Posterior vena cava (tissue), 2 donors: ENCODE measurements at places on chromosomes 7 and 10. TPM values are rescaled to one million over a fixed set of nuclear protein-coding genes. Genes with fewer than 3 reads are reported as not detected.
A peak's percentile ranks its signal among the peaks of the same experiment; 100 is the strongest.

DNA sequence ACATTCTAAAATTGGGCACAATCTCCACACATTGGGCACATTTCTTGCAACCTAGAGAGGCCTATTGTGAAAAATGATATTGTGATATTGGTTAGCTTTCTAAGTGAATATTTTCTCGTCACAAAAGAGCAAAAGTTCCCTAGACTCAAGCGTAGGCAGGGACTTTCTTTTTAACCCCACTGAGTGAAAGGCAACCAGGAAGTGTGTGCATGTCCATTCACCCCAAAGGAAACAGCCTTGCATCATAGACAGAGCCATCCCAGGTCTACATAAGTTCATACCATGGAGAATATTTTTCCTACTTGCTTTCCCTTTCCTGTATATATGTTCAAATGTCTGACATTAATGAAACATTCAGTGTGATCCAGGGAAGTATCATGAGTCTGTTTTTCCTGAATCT, 84.2 kb upstream of the AGBL3 start:
- no peak for DNase-seq

GRCh38 chr7:93910076-93910994, 4.0 kb downstream of the GNGT1 start:
- peak; percentile 74 for DNase-seq

DNA sequence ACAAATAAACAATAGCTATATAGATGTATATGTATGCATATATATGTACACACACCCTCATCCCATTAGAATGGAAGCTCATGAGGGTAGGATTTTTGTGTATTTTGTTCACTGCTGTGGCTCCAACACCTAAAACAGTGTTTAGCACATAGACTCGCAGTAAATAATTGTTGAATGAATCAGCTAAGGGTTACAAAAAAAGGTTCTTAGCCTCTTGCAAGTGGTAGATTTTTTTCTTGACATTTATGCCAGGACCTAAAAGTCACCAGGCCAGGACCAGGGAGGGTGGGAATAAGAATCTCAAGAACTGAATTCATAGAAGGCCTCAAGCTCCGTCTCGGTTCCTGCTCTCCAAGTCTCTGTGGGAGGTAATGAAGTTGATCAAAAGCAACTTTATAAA, 82.5 kb upstream of the CAPZA2 start:
- no peak for DNase-seq

- no peak for DNase-seq
These were observed 28.3 kb upstream of the SVOPL start for GRCh38 chr7:138729444-138729843.

- no peak for DNase-seq
These were observed 1.4 kb upstream of the SLC25A28 start for GRCh38 chr10:99621454-99622251.

GRCh38 chr7:141763797-141764196, at the start of gene TAS2R3:
Gene TAS2R3 (plus strand): TSS chr7:141764097. CDS start chr7:141764159, 62 bp downstream.
- DNase-seq: no peak

DNA sequence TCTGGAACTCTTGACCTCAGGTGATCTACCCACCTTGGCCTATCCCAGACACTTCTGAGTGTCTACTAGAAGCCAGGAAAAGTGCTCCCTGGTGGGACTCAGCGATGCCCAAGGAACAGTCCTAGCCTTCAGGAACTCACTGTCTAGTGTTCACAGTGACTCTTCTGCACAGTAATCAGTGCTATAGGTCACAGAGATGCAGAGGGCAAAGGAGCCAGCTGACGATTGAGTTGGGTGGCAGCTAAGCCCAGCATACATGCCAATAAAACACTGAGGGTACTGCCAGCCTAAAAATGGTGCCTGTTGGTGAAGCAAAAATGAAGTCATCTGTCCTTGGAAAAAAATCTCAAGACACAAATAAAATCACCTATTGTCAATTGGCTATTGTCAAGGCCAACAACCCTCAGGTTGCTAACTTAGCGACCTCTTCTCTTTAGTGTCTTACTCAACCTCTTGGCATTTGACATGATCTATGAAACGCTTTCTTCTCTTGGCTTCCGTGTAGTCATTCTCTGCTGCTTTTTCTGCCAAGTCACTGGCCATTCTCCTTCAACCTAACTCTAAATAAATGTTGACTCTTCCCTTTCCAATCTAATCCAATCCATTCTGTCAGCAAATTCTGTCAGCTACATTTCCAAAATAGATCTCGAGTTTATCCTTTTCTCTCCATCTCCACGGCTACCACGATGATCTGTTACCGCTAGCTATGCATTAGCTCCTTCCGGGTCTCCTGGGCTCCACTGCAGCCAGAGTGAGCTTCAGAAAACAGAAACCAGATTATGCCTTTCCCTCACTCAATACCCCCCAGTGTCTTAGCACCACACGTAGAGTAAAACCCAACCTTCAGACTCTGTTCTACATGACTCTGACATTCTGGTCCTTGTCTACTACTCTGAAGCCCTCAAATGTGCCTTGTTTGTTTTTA, 99.2 kb downstream of the ATXN7L1 start:
- DNase-seq: no peak

DNA sequence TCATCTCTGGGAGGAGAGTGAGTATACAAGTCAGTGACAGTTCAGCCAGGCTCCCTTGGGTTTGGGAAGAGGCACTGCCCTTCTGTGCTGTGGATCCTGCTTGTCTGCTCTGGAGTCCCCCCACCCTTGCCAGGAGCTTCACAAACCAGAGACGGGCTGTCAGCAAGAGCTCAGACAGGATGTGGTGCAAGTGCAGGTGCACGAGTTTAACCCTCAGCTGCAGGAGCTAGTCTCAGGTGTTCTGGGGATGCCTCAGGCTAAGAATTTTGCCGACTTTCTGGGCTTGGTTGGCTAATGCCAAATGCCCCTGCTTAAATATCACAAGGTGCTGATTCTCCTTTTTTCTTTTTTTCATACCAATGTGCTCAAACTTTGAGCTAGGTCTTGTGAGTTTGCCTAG, 22.3 kb downstream of the ZNF783 start:
- peak; percentile 72 for DNase-seq

DNA sequence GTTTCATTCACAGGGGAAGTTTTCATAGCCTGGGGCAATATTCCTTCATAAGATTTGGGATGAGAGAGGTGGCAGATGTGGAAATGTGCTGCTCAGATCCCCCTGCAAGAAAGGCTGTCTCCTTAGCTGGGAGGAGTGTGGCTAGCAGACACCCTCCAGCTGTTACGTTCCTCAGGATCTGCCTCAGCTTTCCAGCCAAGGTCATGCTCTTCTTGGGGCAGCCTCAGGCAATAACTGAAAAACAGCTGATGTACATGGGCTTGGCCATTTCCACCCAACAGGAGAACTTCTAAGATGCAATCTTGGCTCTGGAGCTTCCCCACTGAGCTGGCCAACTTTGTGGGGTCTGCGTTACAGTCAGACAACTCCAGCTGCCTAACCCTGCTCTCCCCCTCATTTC, 51.3 kb upstream of the SEPTIN7 start:
- DNase-seq: no peak

DNA sequence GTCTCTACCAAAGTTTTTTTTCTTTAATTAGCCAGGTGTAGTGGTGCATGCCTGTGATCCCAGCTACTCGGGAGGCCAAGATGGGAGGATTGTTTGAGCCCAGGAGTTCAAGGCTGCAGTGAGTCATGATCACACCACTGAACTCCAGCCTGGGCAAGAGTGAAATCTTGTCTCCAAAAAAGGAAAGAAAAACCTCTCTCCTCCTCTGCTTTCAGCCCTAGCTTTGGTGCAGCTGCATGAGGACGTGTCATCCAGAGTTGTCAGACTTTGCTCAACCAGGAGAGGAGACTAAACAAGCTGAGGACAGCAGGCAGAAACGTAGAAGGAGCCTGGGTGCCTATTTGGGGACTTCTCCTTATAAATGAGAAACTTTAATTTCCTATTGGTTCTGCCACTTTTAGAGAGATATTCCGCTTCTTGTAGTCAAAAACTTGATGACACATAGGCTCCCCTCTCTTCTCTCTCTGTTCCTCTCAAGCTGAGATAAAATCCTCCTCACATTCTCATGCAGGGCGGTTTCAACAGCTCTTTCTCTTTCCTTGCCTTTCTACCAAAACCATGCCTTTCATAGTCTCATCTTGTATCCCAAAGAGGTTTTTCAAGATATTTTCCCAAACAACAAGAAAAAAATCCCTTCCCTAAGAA, 205.4 kb downstream of the ARHGAP12 start:
- DNase-seq: no peak

PCLO gene
- 0.62 TPM for total RNA-seq

ADAMTS14 gene
- total RNA-seq: 1.0 TPM

SYT15 gene
- total RNA-seq: 5.9 TPM

AHR gene
- 63.3 TPM for total RNA-seq

AKR1C8 gene
- total RNA-seq: not detected
